ENCODE measurements at places on chromosomes 16 and 17. TPM values are rescaled to one million over a fixed set of nuclear protein-coding genes. Genes with fewer than 3 reads are reported as not detected.

Gene HBA2
- total RNA-seq, result not detected

DNA sequence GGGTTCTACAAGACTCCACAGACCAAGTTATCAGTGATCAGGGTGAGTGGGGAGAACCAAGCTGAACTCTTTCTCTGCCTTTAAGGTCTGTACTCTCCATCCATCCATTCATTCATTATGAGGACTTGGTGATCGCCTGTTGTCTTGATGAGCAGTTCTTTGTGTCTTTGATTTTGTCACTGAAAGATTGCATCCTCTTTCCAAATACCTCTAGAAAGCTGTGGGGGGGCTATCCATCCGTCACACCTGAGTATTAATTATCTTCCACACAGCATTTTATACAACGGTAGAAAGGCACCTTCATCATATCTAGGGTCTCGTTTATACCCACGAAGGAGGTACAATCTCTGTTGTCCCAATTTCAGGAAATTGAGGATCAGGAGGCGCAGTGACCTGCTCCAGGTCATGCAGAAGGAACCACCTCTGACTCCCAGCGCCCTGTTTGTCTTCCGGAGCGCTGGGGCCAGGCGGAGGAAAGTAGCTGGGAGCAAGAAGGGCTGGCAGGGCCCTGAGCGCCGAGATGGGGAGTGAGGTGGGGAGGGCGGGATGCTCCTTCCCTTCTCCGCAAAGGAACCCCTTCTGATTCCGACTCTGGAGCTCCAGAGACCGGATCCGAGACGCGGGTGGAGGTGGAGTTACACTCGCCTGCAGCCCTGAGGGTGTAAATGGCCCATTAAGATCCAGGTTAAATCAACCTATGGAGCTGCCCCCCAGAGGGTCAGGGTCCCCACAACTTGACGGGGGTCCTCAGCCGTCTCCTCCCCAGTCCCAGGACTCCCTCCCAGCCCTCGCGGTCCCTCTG is 605 bp upstream of the ABAT start:
- DNase-seq, result no peak

DNA sequence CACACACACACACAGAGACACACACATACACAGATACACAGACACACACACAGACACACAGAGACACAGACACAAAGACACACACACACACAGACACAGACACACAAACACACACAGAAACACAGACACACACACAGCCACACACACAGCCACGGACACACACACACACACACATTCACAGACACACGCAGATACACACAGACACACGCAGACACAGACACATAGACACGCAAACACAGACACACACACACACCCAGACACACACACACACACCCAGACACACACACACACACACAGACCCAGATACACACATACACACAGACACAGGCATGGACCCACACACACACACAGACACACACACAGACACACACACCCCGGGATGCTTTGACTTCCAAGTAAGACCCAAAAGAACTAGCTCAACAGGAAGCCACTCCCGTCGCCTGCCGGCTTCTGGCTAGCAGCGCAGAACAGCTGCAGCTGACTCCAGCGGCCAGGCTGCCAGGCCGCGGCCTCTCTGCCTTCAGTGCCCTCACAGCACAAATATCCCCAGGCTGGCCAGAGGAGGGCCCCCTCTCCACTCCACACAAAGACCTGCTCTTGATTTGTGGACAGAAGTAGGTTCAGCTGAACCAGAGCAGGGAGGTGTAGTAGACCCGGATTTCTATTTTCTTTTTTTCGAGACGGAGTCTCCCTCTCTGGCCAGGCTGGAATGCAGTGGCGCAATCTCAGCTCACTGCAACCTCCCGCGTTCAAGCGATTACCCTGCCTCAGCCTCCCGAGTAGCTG is 6.0 kb upstream of the CHRNE start:
- peak; percentile 89 for DNase-seq

DNA sequence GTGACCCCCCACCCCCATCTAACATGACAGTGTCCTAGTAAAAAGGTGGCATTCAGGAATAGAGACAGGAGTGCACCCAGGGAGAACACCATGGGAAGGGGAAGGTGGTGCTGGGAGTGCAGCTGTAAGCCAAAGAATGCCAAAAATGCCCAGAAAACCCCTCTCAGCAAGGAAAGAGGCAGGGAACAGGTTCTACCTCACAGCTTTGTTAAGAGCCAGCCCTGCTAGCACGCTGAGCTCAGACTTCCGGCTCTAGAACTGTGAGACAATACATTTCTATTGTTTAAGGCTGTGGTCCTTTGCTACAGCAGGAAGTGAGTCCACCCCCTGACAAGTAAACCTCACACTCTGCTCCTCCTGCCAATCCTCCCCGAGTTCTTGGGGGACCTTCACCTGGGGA is 302.4 kb upstream of the N4BP1 start:
- no peak for DNase-seq

DNA sequence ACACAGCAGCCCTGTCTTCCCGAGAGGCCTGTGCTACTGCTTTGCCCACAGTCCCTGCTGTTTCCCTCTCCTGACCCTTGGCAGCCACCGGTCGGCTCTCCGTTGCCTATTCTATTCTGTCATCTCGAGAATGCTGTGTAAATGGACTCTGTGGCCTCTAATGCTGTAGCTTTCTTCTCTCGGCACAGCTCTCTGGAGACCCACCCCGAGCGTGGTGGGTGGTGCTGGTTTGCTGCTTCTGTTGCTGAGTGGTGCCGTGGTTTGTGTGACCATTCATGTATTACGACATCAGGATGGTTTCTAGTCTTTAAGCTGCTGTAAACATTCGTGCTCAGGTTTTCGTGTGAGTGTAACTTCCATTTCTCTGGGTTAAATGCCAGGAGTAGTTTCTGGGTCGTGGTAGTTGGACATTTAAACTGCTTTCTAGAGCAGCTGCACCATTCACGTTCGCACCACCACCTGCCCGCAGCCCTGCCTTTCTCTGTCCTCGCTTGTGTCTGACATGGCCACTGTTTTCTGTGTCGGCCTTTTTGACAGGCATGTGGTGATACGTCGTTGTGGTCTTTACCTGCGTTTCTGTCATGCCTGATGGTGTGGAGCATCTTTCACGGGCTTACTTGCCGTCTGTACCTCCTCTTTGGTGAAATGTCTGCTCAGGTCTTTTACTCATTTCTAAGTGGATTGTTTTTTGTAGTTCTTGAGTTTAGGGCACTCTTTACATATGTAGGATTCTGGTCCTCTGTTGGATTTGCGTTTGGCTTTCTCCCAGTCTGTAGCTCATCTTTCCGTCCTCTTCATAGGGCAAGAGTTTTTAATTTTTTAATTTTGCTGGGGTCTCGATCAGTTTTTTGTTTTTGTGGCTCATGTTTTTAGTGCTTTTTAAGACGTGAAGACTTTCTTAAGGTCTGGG is 47.7 kb upstream of the ZNF750 start:
- DNase-seq, result no peak

Gene CEP131
- 11.1 TPM for total RNA-seq

All from activated CD4-positive, alpha-beta memory T cell treated with anti-CD3 and anti-CD28 coated beads for 36 hours (primary cell).